ENCODE measurements at places on chromosomes 5 and 9.

GRCh38 chr5:168587987-168588386 lies 8.8 kb upstream of the PANK3 start:
- no peak for DNase-seq

- DNase-seq = no peak
Observed at GRCh38 chr5:177959315-177959714, 36.7 kb downstream of the PROP1 start.

- no peak for DNase-seq
Observed at GRCh38 chr5:126139773-126140172, 283.4 kb upstream of the GRAMD2B start.

- DNase-seq = no peak
Observed at GRCh38 chr9:129548571-129549135, 72.2 kb downstream of the C9orf50 start.

- no peak for DNase-seq
Observed at GRCh38 chr5:40831346-40832210, 3.4 kb downstream of the RPL37 start.

- no peak for DNase-seq
Observed at GRCh38 chr5:103780794-103781193, 218.2 kb upstream of the NUDT12 start.
